ENCODE measurements at places on chromosomes 16 and 17.

DNA sequence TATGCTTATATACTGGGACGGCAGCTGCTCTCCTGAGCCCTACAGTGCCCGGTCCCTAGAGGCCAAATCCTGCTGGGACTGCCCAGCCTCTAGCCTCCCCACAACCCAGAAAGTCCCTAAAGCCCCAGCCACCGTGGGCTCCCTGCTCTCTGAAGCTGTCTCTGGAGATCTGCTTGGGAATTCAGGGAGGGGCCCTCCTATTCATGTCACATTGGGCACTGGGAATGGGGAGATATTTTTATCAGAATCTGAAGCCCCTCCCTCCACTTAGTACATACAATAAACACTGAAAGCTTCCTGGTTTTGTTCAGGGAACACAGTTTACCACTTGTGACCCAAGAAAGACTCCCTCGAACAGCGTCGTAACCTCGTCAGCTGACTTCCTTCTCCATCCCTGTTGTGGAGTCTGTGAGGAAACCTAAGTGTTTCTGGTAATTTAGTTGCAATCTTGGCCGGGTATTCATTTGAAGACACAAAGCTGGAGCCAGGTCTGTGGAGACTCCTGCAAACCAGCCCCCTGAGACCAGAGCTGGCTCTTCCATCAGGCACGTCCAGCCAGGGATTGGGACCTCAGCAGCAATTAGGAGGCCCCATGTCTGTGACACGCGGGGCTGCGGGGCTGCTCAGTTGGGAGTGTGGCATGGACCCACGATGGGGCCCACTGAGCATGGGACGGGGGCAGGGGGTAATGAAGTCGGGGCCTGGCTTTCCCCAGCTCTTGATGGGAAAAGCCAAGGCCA lies 38.5 kb downstream of the PGS1 start:
- DNase-seq, result no peak

DNA sequence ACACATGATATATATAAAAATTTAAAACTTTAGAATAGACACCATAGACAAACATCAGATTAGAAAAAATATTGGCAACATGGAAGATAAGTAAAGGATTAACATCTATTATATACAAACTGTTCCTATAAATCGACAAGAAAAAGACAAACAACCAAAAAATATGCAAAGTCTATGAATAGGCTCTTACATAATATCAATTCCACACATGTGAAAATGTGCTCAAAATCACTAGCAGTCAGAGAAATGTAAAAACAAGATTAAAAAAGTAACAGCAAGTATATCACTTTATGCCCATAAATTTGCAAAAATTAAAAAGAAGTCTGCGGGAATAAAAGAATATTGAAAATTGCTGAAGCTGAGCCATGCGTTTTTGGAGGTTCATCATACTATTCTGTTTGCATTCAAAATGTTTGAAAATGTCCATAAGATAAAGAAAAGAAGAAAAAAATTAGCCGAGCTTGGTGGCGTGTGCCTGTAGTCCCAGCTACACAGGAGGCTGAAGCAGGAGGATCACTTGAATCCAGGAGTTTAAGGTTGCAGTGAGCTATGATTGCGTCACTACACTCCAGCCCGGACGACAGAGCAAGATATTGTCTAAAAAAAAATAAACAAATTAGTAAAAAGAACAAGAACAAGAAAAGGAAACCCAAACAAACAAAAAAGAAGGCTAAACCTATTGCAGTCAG lies 11.2 kb upstream of the ERN2 start:
- DNase-seq, result no peak

DNA sequence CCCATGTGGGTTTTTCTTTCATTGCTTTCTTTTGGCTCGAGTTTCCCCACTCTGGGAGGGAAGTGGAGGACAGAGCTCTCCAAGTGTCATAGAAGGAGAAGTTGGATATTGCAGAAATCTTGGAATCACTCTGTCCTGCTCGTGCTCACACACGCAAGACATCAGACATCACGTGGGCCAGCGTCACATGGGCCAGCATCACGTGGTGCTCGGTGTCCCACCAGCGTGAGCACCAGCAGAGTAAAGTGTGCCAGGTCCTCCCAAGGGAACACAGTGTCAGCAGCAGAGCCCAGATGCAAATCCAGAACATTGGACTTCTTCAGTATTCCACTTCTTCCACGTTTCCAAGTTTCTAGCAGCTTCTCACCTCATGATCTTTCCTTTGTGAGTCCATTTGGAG lies 327.0 kb downstream of the FOXL1 start:
- no peak for DNase-seq

DNA sequence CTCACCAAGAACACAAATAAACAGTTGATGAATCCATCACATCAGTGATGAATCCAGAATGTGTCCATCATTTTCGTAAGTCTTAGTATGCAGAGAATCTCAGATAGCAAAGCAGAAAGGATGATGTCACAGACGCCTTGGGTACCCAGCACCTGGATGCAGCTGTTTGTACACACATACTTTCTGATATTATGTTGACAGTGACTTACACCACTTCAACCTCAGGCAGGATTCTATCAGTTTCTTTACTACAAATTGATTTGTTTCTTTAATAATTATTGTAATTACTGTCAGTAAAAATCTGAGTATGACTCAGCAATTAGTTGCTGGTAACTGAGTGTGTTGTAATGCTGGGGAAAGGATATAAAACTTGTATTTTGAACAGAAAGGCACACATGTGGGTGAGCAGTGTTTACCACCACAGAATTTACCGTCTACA lies 159.8 kb downstream of the RPTOR start:
- DNase-seq, result no peak
